ENCODE measurements at places on chromosomes 7 and 10.

DNA sequence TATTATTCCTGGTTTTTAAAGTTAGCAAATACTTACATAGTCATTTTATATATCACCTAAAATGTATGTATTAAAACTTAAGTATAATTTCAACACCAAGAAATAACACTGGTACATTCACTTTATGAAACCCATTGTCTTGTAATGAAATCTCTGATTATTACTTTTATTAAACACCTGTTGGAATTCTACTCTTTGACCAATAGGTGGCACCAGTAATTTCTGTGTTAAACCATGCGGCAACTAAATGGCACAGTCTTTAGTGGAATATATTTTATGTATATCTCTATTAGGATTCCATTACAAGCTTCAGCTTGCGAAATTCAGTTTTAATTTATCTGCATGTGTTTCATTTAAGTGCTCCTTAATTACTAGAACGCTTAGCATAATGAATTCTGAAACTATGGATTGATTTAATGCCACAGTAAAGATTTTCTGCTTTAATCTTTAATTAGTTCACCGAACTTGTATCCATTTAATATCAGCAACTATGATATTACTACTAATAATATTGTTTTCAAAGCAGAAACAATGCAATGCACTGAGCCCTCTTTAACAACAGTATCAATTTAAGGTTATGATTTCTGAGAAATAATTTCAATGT is 181.3 kb downstream of the MAGI2 start:
- peak; percentile 63 for DNase-seq

DNA sequence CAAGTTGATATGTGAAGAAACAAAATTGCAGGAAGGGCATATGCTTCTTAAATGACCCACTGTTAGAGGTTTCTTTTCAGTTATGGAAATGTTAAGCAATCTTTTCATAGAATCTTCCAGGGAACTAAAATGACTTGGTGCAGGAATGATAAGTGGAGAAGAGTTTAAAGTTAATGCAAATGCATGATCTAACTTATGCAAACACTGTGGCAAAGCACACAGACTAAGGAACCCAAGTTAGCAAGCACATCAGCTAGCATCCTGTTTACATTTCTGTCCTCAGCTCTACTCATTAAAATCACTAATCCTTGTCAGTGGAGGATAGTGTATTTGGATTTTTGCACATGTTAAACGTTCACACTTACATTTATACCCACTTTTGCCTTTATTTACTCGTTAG is 9.3 kb downstream of the CLCN1 start:
- peak; percentile 80 for DNase-seq

DNA sequence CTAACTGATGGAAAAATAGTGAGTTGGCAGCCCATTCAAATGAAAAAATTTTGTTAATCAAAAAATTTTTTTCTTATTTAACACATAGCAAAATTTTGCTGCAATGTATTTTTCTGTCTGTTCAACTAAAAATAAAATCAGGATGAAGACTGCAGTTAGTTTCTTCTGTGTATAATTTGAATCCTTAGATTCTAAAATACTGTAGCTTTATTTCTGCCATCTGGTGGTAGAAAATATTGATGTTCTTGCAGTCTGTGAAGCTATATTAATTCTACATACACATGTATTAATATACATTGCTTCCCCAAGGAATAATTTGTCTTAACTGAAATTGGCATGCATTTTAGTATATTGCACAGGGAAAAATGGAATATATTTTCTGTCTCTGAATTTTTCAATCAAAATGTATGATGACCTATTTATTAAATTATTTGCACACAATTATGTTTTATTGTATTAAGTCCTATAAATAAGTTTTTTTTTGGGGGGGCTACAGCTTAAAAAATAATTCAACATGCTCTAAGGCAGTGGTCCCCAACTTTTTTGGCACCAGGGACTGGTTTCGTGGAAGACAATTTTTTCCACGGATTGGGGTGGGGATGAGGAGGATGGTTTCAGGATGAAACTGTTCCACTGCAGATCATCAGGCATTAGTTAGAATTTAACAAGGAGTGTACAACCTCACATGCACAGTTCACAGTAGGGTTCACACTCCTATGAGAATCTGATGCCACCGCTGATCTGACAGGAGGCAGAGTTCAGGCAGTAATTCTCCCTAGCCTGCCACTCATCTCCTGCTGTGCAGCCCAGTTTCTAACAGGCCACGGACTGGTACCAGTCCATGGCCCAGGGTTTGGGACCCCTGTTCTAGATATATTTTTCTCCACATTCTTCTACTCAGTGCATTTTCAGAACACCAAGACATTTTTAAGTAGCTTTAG is 119.4 kb downstream of the GNAT3 start:
- peak; percentile 77 for DNase-seq

- DNase-seq: peak; percentile 33
Observed at GRCh38 chr7:12210179-12211053, 678 bp upstream of the TMEM106B start.

GRCh38 chr10:35415505-35415904 is 79.2 kb downstream of the CCNY start:
- DNase-seq: no peak

- no peak for DNase-seq
Observed at GRCh38 chr10:109588259-109588658, 335.1 kb downstream of the XPNPEP1 start.

- no peak for DNase-seq
Observed at GRCh38 chr7:89760690-89761089, 393.6 kb upstream of the STEAP1 start.

GRCh38 chr7:98286701-98287485 is 5.4 kb downstream of the BRI3 start:
- DNase-seq: no peak

GRCh38 chr7:114567416-114567815 is 152.8 kb downstream of the FOXP2 start:
- DNase-seq: no peak

DNA sequence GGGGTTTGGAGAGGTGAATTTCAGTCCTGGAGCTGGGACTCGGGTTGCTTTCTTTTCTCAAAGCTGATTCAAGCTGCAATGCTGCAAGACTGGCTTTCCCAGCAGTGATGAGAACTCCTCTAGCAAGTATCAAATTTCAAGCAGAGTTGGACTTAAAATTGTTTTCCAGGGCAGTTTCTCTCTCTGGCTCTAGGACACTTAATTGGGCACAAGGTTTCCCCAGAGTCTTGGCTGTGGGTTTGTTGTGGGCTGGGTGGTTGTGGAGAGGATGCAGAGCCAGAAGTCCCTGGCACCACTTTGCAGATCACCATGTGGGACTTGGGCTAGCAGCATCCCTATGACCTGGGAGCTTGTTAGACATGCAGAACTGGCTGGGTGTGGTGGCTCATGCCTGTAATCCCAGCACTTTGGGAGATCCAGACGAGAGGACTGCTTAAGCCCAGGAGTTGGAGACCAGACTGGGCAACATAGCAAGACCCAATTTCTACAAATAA is 16.8 kb downstream of the AKR1B15 start:
- peak; percentile 63 for DNase-seq
